Foreskin melanocyte (primary cell): ENCODE measurements at places on chromosomes 3 and 15.
A peak's percentile ranks its signal among the peaks of the same experiment; 100 is the strongest.

- no peak for DNase-seq
These were observed 122.3 kb upstream of the PRR20G start for GRCh38 chr3:127410137-127410488.

GRCh38 chr3:180093535-180093934 is 56.8 kb upstream of the PEX5L start:
- no peak for DNase-seq

- no peak for DNase-seq
These were observed 88.0 kb downstream of the PEX5L start for GRCh38 chr3:179948740-179949139.

DNA sequence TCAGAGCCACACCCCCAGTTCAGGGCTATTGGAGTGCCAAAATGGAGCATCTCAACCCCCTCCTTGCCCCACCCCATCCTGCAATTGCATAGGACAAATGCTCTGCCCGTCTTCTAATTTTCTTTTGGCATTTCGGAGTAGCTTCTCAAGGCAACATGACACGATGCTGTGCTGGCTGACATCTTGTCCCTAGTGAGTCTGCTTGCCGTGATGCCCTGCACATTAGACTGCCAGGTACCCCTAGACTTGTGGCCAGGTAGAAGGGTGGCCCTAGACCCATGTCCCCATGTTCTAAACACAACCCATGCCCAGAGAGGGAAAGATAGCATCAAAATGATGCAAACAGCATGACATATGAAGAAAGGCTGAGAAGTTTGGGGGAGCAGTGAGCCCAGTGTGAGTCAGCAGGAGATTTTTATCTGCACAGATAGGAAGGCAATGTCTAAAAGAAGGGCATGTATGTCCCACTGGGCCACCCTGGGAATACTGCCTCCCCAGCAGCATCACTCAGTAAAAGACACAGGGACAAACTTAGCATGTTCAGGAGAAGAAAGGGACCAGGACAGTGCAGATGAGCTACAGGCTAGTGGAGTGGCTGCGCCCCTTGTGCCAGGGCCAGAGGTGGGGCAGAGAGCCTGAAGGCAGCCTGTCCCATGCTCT is 36.8 kb downstream of the CA12 start:
- DNase-seq, result no peak

GRCh38 chr3:117054556-117054955 is 345.0 kb downstream of the TUSC7 start:
- DNase-seq, result no peak

DNA sequence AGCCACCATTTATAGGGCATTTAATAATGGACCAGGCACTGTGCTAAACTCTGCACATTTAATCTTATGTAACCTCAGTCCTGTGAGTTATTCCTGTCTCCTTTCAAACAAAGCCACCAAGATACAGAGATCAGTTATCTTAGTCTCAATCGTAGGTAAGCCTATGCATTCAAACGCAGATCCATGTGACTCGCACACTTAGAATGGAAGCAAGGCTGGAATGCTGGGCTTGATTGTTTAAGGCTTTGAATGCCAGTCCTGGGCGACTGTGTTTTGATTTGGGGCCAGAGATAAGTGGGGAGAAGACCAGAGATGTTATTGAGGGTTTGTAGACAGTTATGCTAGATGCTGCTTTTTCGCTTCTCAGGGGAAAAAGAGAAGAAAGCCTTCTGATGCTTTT is 22.2 kb downstream of the MED12L start:
- DNase-seq, result no peak

DNA sequence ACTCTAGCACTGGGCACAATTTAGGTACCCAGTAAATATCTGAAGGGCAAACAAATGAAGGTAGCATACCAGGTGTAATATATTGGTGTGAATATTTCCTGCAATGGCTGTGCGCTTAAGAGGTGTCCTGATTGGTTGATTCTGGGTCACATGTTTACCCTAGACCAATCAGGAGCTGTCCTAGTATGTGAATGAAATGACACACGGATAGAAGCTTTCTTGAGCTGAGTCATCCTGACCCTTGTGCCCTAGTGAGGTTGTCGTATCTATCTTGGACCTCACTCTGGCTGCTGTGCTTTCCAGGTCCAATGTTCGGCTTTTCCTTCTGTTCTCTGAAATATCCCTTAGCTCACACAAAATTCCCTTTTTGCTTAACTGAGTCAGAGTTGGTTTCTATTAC is 58.1 kb upstream of the FOXP1 start:
- DNase-seq, result no peak

- DNase-seq, result no peak
These were observed 208.5 kb upstream of the MRPL3 start for GRCh38 chr3:131711114-131711768.

- DNase-seq, result no peak
These were observed 586.9 kb upstream of the DPPA4 start for GRCh38 chr3:109924196-109924595.

- DNase-seq, result no peak
These were observed 7.5 kb upstream of the PLS1 start for GRCh38 chr3:142588703-142589102.

GRCh38 chr3:98761643-98762229 is 1.4 kb upstream of the ST3GAL6 start:
- no peak for DNase-seq

DNA sequence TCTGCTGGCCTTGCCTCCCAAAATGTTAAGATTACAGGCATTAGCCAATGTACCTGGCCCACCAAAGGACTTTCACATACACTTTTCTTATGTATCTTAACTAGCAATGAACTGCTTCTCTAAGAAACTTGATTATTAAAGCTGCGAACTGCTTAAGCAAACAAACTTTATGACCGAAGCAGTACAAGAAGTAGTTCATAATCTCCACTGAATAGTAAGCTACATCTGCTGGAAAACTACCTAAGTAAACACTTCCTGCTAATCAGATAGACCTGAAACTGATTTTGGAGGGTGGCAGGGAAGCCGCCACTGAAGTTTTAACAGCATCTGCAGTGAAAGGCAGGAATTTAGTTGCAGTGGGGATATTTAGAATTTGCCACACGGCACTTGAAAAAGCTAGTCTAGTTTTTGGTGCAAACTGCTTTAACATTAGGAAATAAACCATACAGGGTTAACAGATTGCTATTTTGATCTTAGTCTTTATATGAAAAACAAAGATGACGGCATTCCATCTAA is 8.1 kb downstream of the HYPK start:
- DNase-seq, result no peak

DNA sequence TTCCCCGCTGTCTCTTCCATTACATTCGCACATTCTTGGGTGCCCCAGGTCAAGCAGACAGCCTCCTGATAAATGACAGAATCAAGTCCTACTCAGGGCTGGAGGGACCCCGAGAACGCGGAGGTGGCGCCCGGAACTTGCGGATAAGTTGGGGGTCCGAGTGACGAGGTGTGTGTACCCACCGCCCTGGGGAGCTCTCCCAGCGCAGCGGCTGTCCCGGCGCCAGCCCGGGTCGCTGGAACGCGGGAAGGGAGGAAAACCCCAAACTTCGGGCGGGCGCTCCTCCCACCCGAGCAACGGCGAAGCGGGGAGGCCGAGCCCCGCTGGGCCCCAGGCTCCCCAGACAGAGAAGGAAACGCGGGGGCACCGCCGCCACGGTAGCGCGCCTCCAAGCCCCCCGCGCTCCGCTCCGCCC is 550 bp downstream of the CLN6 start:
- DNase-seq, result no peak

DNA sequence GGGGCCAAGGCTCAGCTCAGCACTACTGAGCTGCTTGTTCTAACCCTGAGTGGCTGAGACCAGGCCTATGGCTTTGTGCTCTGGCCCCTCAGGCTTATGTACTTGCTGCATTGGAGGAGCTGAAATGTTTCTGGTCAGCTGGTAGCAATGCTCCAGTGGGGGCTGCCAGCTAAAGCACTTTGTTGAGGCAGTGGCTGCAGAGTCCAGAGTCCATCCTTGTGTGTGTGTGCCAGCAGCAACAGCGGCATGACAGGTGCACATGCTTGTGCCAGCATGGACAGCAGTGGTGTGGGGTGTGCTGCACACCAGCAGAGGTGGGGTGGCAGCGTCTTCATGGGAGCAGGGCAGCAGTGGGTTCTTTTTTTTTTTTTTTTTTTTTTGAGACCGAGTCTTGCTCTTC is 169.1 kb downstream of the VPS8 start:
- DNase-seq, result no peak

DNA sequence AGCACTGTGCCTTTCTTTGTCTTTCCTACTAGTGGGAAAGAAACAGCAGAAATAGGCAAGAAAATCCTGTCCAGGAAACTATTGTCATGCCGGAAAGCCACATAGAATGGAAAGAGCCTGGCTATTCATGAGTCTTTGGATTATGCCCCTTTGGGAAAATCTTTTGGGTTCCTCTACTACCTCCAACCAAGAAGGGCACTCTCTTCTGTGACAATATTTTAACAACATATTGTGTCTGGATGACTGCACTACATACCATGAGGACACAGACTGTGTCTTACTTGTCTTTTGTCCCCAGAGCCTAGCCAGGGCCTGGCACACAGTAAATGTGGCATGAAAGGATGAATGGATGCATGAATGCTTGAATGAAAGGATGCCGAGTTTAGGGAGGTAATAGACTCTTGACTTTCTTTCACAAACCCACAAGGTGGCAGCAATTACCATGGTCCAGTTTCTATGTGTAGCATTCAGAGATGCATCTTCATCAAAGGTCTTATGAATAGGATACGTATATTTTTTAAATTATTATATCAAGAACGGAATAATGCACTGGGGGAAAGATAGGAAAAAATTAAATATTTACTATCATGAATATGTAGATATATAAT is 30.3 kb downstream of the ARL14 start:
- peak; percentile 32 for DNase-seq

DNA sequence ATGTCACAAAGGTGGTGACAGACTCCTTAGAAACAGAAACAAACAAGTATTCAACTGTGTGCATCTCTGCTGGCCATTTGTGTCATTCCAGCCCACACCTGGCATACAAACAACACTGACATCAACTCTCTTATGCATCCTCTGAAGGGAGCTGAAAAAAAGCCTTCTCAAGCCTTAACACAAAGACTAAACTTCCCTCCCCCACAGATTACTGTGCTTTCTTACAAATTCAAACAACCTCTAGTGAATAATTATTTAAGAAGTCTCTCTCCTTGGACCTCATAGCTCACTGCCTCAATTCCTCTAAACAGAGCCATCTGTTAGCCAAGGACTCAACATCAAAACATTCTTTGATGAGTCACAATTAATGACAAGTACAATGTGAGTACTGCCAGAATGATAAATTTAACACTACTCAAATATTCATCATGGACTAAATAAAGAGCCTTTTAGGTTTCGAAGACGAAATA is 132.1 kb downstream of the WDR76 start:
- DNase-seq, result peak; percentile 62

DNA sequence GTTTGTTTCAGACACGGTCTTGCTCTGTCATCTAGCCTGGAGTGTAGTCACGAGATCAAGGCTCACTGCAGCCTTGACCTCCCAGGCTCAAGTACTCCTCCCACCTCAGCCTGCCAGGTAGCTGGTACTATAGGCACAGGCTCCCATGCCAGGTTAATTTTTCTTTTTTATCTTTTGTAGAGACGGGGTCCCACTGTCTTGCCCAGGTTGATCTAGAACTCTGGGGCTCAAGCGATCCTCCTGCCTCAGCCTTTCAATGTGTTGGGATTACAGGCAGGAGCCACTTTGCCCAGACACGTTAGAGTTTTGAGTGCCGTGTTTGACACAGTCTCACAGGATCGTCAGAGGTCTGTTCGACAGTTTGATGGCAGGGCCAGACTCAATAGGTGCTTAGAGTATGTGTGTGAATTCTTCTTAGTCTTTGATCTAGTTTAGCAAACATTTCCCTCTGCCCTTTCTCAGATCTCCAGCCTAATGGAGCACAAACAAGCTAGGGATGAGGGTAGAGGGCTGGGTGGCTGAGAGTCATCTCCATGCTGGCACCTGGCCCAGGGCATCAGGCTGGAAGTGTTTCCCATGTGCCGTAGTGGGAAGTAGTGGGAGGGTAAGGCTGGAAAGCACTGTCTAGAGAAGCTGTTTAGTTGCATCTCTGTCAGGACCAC is 66.1 kb upstream of the DLG1 start:
- DNase-seq, result no peak

GRCh38 chr3:193589129-193589528 is 3.9 kb upstream of the OPA1 start:
- DNase-seq, result no peak
